Right lung (tissue), 10 donors: ENCODE measurements at places on chromosomes 13 and 19. TPM values are rescaled to one million over a fixed set of nuclear protein-coding genes. Genes with fewer than 3 reads are reported as not detected.

The SBK3 gene
- 0.55 TPM for polyA plus RNA-seq

GRCh38 chr19:50312967-50313811 is 16.0 kb downstream of the KCNC3 start:
- no peak for DNase-seq

The TRIP10 gene
- polyA plus RNA-seq = 108 TPM

- no peak for DNase-seq
Measured at GRCh38 chr19:1822210-1822609, 10.1 kb upstream of the ATP8B3 start.

DNA sequence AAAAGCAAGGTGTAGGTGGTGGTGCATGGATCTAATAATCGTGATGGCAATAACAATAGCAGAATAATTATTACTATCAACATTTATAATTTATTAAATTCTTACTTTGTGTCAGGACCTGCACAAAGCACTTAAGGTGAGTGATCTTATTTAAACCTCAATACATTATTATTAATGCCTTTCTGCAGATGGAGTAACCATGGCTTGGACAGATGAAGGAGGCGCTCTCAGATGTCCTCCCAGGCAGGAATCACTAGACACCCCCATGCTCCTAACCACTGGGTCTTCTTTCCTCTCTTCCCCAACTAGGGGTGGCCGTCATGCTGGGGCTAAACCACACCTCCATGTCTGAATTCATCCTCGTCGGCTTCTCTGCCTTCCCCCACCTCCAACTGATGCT is at the start of gene OR10H2:
TSS of gene OR10H2 (plus strand) at position 301 of the 400 bp plus-strand sequence. CDS start at position 321, 20 bp downstream.
- DNase-seq = no peak

DNA sequence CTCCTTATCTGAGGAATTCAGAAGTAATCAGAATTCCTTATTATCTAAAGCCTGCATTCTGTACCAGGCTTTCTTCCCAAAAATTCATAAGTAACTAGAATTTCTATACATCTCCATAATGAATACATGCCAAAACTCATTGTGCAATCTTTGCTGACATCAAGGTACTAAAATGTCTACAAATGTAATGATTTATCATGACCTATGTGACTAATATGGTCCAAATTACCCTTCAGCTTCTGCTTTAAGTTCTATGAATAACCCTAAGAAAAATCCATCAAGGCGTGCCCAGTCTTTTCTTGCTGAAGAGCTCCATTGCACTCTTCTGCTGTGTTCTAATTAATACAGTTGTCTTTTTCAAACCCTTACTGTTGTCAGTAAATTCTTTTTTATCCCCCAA is 58.5 kb upstream of the SLITRK1 start:
- no peak for DNase-seq

DNA sequence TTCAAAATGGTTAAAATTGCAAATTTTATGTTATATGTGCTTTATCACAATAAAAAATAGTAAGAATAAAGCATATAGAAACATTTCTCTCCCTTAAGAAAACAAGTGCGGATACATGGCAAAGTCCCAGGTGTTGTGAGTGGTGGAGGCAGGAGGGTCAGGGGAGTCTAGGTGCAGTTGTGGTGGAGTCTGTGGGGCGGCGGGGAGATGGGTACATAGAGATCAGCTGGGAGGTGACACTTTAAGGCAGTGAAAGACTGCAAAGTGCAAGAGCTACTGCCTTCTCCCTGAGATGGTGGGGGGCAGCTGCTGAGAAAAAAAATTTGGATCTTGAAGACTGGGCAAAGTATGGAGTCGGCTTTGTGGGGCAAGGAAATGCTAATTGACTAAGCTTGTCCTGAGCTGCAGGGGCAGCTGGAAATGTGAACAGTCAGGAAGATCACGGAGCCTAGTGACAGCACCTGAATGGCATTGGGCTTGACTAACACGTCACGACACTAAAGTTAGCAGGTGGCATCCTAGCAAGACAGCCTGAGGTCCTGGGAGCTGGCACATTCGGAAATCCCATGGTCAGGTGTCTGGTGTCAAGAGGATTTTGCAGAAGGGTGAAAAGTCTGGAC is 72.9 kb upstream of the IRS2 start:
- no peak for DNase-seq

The ATXN8OS gene
- polyA plus RNA-seq = not detected

DNA sequence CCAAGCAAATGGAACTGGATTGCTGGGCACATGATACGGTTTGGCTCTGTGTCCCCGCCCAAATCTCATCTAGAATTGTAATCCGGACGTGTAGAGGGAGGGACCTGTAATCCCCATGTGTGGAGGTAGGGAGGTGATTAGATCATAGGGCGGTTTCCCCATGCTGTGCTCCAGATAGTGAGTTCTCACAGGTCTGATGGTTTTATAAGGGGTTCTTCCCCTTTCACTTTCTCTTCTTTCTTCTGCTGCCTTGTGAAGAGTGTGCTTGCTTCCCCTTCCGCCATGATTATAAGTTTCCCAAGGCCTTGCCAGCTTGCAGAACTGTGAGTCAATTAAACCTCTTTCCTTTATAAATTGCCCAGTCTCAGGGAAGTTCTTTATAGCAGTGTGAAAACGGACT is 32.6 kb upstream of the MTIF3 start:
- DNase-seq = no peak

DNA sequence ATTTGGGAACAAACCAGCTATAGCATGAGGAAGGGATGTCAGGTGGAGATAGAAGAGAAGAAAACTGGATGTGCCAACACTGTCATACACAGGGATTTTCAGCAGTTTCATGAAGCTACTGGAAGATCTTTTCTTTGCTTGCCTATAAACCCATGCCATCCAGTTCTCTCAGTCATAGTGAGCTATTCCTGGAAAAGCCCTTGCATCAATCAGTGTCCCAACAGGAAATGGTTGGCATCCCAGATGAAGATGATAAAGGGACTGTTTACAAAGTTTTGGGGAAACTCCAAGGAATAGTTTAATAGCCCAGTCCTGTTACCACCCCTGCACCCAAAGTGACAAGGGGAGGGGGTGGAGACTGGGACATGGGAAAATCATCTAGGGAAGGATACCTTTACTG is 58.5 kb upstream of the ARGLU1 start:
- DNase-seq = no peak

GRCh38 chr19:39660661-39661060 is 4.9 kb downstream of the LGALS16 start:
- no peak for DNase-seq

The ZNF560 gene
- 0.21 TPM for polyA plus RNA-seq
